ENCODE measurements at places on chromosomes 2 and 18.
A peak's percentile ranks its signal among the peaks of the same experiment; 100 is the strongest.

DNA sequence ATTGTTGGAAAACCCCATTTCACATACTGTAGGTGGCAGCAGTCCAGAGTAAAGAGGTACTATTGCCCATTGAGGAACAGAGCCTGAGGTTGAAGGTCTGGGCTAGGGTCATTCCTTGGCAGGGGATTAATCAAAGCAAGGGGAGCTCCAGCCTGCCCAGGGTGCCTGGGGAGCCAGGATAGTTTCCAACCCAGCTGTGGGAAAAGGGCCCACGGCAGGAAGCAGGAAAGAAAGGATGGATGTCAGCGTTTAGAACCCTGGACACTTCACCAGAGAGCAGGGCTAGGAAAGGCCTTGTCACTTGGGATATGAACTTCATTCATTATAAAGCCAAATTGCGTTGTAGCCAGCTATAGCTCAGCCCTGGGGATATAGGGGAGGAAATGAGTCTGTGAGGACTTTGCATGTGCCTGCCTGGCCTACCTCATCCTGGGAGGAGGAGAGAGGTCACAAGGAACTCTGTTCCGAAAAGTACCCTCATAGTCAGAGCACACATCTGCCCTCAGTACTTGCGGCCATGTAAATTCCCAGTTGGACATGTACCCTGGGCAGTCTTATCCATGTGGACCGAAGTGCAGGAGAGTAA lies 140.2 kb upstream of the COPS8 start:
- DNase-seq: no peak

DNA sequence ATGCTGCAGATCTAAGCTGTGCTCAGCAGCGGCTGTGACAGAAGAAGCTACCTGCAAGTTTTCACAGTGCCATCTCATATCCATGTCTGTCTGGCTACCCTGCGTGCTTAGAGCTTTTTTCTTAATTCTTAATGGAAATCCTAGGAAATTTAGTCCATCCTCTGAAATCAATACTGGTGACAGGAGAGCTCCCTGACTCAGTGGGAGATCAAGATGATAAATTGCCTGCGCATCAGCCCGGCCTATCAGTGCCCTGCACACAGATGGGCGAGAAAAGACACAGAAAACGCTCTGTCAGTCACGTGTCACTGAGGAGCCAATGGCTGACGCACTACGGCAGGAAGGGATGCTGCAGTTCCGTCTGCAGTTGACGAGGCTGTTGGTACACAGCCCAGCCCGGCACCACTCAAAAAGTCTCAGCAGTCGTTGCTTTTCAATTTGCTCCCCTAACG lies 819.6 kb upstream of the FSHR start:
- peak; percentile 82 for DNase-seq

GRCh38 chr2:126864861-126865260 lies 33.8 kb upstream of the TEX51 start:
- DNase-seq: no peak

DNA sequence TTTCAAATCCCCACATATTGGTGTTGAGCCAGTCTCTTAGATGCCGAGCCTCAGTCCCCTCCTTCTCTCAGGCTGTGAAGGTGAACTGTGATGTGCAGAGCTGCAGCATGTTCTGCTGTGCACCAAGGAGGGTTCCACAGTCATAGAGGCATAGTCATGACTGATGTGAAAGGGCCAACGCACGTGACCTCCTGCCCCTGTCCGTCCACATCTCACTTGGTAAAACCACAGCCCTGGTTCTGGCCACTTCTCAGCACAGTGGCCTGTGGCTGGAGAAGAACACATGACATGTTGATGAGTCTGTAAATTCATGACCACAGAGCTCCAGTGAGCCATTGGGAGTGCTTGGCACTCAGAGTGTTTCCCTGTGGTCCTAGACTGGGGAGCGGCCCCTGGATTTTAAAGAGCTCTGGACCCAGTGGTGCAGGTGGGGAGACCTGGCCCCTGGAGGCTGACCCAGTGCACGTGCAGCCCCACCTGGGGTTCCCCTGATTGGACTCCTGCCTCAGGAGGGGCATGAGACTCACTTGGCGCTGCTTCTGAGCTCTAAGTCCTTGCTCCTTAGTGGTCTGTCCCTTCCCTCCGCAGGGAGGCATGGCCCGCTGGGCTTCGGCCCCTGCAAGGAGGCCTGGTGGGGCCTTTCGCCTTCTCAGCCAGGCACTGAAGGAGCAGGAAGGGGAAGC lies 25.3 kb downstream of the INPP4A start:
- DNase-seq: no peak

DNA sequence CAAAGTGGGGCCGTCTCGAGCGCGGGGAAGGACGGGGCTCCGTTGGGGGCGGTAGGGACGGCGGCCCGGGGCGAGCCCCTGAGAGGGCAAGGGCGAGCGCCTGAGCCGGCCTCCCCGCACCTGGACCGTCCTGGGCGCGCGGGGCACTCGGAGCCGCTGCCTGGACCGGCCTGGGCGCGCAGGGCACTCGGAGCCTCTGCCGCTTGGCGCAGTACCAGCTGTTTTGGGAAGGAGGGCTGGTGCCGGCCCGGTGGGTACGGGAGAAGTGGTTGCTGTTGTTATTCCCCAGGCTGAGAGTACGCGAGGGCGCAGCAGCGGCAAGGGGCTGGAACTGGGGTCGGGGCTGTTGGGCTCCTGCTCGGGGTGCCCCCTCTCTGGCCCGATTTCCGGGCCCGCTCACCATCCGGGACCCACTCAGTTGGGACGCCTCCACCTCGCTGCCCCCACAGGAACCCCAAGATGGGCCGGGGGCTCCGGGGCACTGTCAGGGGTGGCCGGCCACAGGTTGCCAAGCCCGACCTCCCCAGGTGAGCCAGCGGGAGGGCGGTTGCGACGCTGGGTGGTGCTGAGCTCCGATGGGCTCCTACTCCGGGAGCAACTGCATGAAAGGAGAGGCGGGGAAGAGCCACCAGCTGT lies 579 bp downstream of the ARHGEF4 start:
- no peak for DNase-seq

- no peak for DNase-seq
These were observed 49.1 kb upstream of the CABYR start for GRCh38 chr18:24089515-24090337.

All from kidney (tissue), 22 donors.